Activated CD4-positive, alpha-beta T cell treated with anti-CD3 and anti-CD28 coated beads for 24 hours (primary cell): ENCODE measurements at places on chromosomes 7 and 10.

GRCh38 chr7:102291056-102291915 lies 4.6 kb downstream of the SH2B2 start:
- DNase-seq = no peak

DNA sequence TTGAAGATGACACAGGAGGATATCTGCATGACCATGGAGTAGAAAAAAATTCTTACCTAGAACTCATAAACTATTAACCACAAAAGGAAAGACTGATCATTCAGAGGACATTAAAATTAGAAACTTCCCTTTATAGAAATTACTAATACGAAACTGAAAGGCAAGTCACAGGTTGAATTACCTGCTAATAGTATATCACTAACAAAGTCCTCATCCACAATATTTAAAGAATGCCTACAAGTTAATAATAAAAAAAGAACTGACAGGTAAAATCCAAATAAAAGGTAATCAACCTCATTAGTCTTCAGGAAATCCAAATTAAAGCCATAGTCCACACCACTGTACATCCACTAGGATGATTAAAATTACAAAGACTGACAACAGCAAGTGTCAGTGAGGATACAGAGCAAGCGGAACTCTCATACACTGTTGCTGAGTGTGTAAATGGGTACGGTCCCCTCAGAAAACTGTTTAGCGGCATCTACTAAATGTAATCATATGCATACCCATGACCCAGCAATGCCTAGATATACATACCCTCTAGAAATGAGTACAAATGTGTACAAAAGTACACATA lies 71.2 kb downstream of the ARHGAP21 start:
- DNase-seq = no peak

GRCh38 chr7:157573244-157573643 lies 236.4 kb downstream of the DNAJB6 start:
- no peak for DNase-seq

DNA sequence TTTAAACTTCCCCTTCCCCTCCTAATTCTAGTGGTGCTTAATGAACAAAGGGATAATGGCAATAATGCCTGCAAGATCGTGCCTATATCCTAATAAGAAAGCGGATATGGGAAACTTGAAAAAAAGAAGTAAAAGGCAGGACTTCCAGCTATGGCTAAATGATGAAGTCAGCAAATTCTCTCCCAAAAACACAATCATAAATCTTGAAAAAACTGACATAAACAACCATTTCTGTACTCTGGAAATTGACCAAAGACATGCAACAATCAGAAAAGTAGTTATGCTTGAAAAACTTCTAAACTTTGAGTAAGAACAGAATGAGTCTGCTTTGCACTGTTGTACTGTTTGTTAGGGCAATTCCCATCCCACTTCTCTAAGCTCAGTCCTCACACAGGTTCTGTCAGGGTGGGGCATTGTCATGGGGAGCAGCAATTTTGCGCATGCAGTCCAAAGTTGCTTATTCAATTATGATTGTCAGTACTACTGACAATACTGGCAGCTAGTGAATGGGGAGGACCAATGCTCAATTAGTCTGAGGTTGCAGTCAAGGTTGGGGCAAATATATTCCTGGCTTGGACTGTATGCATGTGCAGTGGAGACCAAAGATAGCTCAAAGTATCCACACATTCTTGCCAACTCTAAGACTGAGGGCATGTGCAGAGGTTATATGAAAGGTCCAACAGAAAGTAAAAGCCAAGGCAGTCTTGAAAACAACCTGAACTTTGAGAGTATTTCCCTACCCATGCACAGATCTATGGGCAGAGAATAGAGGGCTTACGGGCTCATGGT lies 34.1 kb upstream of the ARHGAP22 start:
- DNase-seq = no peak

DNA sequence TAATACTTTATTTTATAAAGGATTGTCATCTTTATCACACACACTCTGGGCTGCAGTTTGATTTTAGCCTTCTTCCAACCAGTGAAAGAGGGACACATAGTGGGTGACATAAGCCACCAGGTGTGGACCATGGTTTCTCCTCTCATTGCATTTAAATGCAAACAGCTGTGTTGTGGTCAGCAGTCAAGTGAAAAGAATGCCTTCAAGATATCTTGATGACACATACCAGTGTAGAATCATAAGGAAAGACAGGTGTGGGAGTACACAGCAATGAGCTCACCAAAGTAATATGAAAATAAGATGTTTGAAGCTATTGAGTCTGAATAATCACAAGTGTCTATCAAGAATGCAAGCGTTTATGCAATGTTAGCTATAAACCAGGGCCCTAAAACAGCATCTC lies 580.0 kb downstream of the XPNPEP1 start:
- no peak for DNase-seq

DNA sequence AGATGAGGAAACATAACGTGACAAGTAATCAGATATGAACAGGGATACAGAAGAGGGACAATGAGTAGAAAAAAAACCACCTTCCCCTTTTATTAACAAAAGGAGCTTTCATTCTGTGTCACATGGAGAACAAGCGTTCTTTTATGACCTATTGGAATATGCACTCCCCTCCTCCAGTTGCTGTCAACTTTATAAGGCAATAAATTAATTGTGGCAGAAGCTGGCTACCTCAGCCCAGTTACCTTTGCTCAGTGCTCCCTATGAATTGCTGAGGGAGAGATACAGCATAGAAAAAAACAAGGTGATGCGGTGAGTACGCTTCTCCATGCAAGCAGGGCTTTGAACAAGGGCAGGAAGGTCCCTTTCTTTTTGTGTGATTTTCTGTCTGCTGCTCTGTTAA lies at the start of gene MGAM2:
Gene MGAM2, plus strand, starts transcription at position 220 of the 400 bp plus-strand sequence. CDS start 5,156 bp downstream, outside the sequence.
- no peak for DNase-seq

DNA sequence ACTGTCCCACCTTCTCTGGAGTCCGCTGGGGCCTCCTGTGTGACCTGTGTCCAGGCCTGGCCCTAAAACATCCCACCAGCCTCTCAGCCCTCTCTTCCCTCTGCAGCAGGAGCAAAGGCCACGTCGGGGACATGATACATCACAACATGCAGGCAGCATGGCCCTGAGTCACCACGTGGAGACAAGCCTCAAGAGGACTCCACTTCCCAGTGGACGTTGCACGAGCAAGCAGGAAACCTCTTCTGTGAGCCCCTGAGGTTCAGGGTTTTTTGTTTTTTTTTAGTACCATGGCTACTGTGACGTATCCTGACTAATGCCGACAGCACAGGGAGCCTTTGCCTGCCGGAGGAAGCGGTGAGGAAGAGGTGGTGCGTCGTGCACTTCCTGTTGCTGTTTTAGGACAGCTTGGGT lies 165.9 kb downstream of the DNAJB6 start:
- DNase-seq = peak; percentile 25

- DNase-seq = no peak
Measured at GRCh38 chr7:81150951-81151361, 232.1 kb upstream of the SEMA3C start.

DNA sequence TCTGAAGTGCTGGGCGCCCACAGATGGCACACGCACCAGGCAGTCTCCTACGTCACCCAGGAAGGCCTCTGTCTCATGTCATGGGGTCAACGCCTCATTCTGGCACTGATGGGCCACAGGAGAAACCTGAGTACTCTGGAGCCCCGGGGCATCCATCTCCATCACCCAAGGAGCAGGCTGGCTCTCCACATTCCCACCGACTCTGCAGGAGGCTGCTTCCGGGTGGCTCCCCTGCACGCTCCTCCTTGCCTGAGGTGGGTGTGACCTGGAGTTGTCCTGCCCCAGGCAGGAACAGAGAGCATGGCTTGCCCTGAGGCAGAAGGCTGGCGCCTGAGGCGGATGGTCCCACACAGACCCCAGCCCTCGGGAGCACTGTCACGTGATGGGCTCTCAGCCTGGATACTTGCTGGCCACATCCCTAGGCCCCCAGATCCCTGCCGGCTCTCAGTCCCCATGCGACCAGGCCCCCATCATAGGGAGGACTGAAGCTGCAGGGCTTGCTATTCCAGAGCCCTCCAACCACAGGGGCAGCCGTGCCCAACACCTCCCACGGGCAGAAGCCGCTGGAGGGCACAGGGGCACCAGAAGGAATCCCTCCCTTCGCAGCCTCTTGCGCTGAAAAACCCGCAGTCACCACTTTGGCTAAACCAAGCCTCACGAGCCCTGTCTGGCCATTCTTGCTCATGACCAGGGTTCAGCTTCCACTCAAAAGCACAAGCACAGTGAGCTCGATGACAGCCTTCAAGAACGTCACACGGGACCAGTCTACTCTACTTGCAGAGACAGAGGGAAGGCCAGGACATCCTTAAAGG lies 80.7 kb downstream of the MAD1L1 start:
- DNase-seq = no peak

DNA sequence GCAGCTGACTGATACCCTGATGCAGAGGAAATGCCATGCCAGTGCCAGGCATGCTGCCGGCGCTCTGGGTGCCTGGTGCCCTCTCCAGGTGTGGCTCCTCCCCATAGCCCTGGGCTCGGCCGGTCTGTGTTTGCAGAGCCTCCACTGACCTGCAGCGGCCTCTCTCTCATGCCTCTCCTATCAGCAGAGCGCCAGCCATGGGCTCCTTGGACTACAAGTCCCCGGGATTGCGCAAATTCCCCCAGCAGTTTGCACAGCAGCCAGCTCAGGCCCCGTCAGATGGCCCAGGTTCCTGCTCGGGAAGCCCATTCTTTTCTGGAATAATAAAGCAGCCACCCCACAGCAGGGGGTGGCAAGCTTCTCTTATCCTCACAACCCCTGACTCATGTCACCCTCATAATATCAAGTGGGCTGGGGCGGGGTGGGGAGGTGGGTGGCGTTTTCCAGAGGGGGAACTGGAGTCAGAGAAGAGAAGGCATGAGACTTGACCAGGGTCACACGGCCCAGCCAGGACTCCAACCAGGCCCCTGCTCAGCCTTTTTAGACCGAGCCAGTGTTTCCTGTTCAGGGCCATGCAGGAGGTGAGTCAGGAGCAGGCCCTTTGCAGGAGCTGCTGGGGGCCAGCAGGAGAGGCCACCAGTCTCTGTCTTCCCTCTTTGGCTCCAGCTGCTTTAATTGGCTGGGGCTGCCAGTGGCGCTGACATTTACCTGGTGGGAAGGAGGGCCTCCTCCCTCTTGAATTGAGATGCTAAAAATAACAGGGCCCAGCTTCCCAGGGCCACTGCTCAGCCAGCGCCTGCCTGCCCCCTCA lies 58.6 kb downstream of the ZMIZ1 start:
- DNase-seq = no peak

DNA sequence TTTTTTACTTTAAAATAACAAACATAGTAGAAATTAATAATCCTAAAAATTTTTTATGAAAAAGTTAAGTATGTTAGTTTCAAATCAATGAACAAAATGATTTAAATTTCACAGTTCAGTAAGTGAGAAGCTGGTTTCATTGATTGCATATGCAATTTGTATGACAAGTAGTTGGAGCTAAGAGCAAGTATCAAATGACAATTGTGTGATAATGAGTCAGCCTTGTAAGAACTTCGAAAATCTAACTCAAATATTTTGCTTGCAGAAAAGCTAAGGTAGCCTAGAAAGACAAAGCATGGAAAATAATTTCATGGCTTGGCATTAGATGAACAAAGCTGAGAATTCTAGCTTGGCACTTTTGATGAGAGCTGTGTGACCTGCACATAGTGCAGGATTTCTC lies 111.5 kb downstream of the HDAC9 start:
- no peak for DNase-seq

DNA sequence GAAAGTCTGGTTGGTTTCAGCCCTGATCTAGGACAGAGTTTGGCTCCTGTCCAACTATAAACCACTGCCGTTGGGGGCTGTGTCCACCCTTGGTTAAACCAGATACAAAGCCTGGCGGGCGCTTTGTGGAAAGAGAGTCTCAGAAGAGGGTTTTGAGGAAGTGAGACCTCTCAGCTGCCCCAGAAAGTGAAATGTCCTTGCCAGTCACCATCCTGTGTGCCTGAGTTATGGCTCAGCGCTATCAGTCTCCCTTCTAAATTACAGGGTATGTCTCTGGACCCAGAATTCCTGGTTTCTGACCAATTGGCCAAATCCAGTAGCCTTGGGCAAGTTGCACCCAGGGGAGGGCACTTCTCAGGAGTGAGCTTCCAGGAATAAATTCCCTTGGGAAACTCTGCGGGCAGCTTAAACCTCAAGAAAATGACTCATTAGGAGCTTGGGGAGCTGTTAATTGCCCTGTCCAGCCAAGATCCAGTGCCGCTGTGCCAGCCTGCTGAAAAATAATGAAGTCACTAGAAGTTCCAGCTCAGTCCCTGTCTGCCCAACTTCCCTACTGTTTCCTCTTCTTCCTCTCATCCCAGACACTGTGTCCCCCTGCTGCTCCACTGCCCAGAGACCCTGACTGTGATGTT lies 66.7 kb upstream of the PDZD8 start:
- no peak for DNase-seq

GRCh38 chr7:25048444-25048834 lies 68.5 kb upstream of the OSBPL3 start:
- DNase-seq = no peak

DNA sequence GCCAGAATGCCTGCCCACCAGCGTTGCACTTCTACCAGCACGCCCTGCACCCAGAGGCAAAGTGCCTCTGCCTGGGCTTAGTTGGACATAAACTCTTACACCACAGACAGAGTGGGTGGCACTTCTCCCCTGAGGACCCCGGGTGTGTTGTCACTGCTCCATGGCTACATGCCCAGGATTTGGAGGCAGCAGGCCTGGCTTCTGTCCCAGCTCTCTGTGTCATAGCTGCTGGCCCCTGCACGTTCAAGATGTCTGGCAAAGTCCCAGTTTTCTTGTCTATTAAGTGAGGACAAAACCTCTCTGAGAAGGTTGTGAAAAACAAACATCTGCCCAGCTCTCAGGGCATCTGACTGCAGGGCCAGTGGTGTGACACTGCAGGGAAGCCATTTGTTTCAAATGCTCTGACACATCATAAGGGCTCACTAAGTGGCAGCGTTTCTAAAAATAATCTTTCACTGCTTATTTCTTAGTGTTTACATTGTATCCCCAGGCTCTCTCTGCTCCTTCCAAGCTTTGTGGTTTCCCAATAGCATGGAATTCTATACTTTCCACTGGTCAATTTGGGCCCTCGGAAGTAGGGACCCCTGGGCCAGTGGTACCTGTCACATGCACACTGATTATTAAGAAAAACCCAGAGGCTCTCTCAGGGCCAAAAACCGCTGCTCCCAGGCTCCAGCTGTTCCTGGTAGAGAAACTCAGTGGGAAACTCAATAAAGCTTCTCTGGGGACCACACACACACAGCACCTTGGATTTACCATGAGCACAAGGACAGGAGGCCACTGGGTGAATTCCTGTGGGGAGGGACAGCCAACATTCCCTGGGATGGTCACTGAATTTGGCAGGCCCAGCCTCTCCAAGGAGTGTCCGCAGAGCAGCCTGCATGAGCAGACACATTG lies 86.2 kb upstream of the ANLN start:
- DNase-seq = no peak

DNA sequence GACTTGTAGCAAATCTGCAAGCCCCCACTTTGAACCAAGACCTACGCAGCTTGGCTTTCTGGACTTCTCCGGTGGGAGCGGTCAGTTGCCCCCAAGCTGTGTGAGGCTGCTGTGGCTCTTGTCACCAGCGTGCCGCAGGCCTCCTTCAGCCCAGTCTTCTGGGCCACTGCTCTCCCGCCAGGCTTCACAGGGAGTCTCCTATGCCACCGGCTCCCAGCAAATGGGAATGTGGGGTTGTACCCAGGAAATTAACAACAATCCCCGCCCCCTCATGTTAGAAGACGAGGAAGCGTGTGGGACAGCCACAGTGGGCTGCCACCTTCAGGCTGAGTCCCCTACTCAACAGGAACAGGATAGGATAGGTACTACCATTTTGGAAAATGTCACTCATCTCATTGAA lies 4.2 kb downstream of the WDR86 start:
- DNase-seq = no peak
